ENCODE measurements at places on chromosomes 4 and X. TPM values are rescaled to one million over a fixed set of nuclear protein-coding genes. Genes with fewer than 3 reads are reported as not detected.

The CLCN4 gene
- 14.0 TPM for total RNA-seq

The RHOXF1 gene
- total RNA-seq, result not detected

The CT47B1 gene
- total RNA-seq, result not detected

The ATP7A gene
- 15.4 TPM for total RNA-seq

The SLITRK2 gene
- total RNA-seq, result not detected

The TEX13B gene
- not detected for total RNA-seq

The XPNPEP2 gene
- not detected for total RNA-seq

The SPATA18 gene
- total RNA-seq, result 9.6 TPM

The FAM9C gene
- total RNA-seq, result not detected

The AREG gene
- 0.29 TPM for total RNA-seq

The GLUD2 gene
- 1.3 TPM for total RNA-seq

The SPOCK3 gene
- not detected for total RNA-seq

The SPANXA2 gene
- not detected for total RNA-seq

The DAPP1 gene
- not detected for total RNA-seq

The TAF9B gene
- total RNA-seq, result 23.2 TPM

The PLS3 gene
- total RNA-seq, result 546 TPM

The ZDHHC15 gene
- 0.33 TPM for total RNA-seq

The ARSD gene
- total RNA-seq, result 27.4 TPM

The GAB3 gene
- 18.0 TPM for total RNA-seq

The SLC38A5 gene
- 10.1 TPM for total RNA-seq

The SSX2B gene
- not detected for total RNA-seq

The FREM3 gene
- total RNA-seq, result under 0.01 TPM

The ALB gene
- total RNA-seq, result not detected

The GPRIN3 gene
- total RNA-seq, result 10.2 TPM

The SCML1 gene
- total RNA-seq, result 6.9 TPM

The AKAP4 gene
- total RNA-seq, result under 0.01 TPM

The SORBS2 gene
- total RNA-seq, result 191 TPM

The DKC1 gene
- 53.2 TPM for total RNA-seq

The SERTM2 gene
- total RNA-seq, result not detected

The TEX13A gene
- not detected for total RNA-seq

The SOWAHD gene
- total RNA-seq, result not detected

The C4orf36 gene
- 0.57 TPM for total RNA-seq

The IDUA gene
- total RNA-seq, result 18.0 TPM

All from vein endothelial cell (primary cell).